ENCODE measurements at places on chromosomes 1 and 21.

- no peak for DNase-seq
Measured at GRCh38 chr1:198467342-198467741, 73.1 kb downstream of the ATP6V1G3 start.

DNA sequence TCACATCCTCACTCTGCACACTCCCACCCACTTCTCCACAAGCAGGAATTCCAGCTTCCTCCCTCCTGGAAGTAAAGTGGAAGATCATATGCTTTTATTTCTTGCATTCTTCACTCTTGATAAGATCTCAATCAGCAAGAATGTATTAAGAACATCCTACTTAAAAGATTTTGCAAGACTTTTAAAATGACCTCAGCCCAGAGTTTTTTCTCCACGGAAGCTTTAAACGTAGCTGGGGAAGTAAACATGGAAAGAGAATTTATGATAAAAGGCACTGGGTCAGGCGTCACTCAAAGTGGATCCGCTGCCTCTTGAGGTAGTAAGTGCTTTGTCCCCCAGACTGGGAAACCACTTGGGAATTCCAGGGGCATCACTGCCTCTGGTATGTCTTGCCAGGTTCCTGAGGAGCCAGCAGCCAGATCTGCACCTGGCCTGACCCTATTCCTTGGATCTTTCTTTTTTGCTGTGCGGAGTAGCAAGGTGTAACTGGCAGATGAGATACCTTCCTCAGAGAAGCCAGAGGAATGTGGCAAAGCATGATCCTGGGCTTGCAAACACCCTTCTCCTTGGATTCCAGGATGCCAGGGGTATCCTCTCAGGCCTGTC, 33.9 kb downstream of the CDK18 start:
- DNase-seq = no peak

DNA sequence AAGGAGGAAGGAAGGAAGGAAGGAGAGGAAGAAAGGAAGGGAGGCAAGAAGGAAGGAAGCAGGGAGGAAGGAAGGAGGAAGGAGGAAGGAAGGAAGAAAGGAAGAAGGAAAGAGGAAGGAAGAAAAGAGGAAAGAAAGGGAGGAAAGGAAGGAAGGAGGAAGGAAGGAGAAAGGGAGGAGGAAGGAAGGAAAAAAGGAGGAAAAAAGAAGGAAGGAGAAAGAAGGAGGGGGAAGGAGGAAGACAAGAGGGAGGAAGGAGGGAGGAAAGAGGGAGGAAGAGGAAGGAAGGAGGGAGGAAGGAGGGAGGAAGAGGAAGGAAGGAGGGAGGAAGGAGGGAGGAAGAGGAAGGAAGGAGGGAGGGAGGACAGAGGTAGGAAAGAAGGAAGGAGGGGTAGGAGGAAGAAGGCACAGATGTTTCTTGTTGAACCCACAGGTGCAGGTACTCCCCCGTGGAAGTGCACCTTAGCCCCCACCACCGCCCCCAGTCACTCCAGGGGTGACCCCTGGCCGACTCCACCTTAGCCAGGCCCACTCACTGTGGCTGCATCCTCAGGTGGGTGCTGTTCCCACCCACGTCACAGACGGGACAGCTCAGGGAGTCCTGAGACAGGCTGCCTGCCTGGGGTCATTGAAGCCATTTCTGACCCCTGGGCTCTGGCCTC, 57.9 kb upstream of the TTC34 start:
- DNase-seq = no peak

GRCh38 chr21:27129215-27129614, 162.3 kb upstream of the ADAMTS5 start:
- no peak for DNase-seq

- DNase-seq = no peak
Measured at GRCh38 chr1:216532251-216532798, 109.1 kb upstream of the USH2A start.

GRCh38 chr1:184300446-184300845, 86.4 kb upstream of the C1orf21 start:
- no peak for DNase-seq

GRCh38 chr1:247840818-247841217, 878 bp downstream of the OR11L1 start:
- DNase-seq = no peak

DNA sequence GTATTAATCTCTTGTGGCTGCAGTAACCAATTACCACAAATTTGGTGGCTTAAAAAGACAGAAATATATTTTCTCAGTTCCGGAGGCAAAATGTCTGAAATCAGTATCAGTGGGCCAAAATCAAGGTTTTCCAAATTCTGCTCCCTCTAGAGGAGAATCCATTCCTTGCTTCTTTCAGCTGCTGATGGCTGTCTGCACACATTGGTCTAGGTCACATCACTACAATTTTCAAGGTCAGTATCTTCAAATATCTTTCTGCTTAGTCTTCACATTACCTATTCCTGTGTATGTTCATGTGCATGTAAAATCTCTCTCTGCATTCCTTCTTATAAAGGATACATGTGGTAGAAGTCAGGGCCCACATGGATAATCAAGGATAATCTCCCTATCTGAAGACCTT, 999.4 kb downstream of the KCNT2 start:
- no peak for DNase-seq

DNA sequence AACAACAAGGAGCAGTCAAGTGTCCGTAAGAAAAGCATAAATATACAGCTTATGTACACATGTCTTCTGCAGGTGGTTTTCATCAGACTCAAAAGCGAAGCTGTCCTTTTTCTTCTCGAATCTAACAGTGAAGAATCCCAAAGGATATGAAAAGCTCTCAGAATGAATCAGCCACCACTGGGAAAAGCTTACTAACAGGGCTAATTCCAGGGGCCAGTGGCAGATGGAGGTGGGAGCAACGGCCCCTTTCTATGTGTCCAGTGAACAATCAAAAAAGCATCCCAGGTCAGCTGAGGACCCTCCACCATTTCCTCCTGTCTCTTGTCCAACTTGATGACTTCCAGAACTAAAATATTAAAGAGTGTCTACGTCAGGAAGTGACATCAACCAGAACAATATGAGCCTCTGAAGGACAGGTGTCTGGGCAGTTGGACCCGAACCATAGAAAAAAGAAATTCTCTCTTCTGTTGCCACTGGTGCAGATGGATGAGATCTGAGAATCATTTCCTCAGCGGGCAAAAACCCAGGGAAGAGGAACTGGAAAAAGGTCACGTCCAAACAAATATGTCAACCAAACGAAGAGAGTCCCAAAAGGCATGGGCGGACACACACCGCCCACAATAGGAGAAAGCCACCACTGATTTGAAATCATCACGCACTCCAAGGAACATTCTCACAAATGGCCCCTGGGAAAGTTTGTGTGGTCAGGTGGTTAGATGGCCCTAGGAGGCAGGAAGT, 70.4 kb upstream of the TIAM1 start:
- no peak for DNase-seq

- DNase-seq = no peak
Measured at GRCh38 chr1:202568410-202568809, 141.8 kb downstream of the SYT2 start.

- no peak for DNase-seq
Measured at GRCh38 chr1:230900984-230901383, 32.7 kb upstream of the C1orf198 start.

GRCh38 chr21:35525443-35525842, 476.3 kb upstream of the RUNX1 start:
- DNase-seq = no peak

GRCh38 chr1:80989455-80989854, 811.3 kb upstream of the ADGRL2 start:
- no peak for DNase-seq

GRCh38 chr1:229991104-229991513, 75.9 kb upstream of the GALNT2 start:
- DNase-seq = no peak

DNA sequence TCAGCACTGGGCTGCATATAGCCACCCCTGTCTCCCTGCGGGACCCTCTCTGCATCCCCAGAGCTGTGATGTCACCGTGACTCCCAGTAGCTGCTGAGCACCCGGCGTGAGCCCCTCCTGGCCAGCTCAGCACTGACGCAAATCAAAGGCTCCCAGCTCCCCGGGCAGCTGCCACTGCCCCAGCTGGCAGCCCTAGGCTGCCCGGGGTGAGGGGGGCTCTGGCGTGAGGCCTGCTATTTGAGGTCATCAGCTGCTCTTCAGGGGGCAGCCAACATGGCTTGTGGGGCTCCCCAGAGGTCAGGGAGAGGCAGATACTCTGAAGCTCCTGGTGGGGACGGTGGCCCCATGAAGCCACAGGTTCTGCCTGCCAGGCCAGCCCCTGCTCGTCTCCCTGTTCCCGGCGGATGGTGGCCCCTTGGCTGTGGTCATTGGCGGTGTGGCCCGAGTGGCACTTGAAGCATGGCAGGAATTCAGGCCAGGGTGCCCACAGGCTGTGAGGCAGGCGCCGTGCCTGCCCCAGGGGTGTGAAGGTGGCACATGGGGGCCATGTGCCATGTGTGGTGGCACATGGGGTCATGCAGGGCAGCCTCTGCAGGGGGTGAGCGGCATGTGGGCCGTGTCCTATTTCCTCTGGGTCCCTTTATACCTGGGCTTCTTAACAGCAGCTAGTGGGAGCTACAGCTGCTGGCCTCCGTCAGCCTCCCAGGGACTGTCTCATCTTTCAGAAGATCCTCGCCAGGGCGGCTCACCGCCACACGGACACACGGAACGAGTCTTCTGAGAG, 85.4 kb downstream of the SIK1 start:
- DNase-seq = no peak

DNA sequence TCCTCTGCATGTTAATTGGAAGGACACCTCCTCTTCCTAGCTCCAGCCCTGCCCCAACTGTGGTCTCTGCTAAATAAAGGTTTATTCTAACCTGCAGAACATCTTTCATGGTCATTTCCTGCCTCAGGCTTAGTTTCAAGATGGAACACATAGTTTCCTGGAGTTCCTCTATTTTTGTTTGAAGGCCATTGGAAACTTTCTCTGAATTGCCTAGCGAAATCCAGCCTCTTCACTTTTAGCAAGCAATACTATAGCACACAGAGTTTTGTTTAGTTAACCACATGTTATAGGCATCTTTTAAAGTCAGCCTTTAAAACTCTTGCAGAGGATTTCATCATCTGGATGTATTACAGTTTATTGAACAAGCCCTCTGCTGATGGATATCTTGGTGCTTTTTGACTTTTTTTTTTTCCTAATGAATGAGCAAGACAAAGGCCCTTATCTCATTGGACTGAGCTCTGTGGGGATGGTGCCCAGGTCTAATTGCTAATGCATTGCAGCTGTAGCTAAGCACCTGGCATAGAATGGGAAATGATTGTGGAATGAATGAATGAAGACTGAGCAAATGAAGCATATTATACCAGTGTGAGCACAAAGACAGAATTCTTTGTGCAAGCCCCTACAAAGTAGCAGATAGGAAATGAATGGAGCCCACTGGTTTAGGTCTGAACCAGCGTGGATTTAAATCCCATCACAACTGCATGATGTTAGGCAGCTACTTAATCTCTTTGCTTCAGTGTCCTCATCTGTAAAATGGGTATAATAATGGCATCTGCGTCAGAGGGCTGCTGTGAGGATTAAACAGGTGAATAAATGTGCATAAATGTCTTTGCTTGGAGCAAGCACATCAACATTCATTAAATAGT, 641 bp upstream of the CFAP107 start:
- no peak for DNase-seq

DNA sequence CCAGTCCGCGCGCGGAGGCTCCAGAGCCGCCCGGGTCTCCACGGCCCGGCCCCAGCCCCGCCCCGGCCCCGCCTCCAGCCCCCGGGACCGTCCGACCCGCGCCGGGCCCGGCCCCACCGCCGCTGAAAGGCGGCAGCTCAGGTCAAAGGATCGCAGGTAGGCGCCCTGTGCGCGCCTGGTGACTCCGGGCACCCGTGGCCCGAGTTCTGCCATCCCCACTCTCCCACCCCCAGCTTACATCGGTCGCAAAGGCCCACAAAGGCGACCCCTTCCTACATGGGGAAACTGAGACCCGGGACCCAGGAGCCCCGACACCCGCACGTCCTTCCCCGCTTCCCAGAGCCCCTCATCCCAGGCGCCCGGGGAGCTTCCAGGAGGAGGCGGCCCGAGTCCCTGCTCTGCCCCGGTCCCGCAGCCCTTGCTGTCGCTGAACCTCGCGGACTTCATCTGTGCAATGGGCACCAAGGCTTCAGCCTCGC, at the start of gene TMEM200B:
Gene TMEM200B (minus strand): TSS at position 17 of the 479 bp plus-strand sequence. CDS start 2,075 bp downstream, outside the sequence.
- peak; percentile 44 for DNase-seq

- DNase-seq = no peak
Measured at GRCh38 chr1:179786815-179787685, 44.0 kb downstream of the FAM163A start.

DNA sequence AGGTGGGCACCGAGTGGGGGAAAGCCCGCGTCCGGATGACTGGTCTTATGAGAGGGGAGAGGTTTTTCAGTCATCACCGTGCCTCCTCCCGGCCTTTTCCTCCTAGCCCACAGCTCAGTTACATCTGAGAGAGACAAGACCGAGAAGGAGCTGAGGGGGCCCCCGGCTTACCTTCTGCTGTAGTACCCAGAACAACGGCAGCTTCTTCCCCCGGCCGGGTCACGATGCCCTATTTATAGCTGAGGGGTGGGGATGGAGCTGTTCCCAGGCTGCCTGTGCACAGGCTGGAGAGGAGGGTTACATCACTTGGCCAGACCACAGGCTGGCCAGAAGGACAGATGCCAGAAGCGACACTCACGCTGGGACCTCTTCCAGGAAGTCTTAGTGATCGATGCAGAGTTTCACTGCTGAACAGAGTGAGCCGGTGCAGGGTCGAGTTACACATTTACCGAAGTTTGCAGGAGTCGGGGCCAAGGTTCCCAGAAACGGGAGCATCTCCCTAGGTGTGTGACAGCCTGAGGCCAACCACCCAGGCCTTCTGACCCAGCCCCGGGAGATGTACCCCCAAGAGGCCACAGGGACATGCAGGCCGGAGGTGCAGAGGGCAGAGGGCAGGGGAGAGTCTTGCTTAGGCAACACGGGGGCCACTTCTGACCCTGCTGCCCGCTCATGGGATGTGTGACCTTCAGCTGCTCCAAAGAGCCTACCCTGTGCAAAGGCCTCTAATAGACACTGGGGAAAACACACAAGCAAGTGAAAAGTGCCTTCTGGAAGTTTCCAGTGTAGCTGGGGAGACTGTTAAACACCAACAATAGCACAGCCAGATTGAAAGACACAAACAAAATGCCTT, at the start of gene AGT:
Gene AGT (minus strand): TSS at position 208 of the 850 bp plus-strand sequence. CDS start 3,299 bp downstream, outside the sequence.
- no peak for DNase-seq

GRCh38 chr1:232676307-232676706, 46.4 kb upstream of the SIPA1L2 start:
- no peak for DNase-seq

- no peak for DNase-seq
Measured at GRCh38 chr1:98287626-98288025, 366.8 kb upstream of the DPYD start.

DNA sequence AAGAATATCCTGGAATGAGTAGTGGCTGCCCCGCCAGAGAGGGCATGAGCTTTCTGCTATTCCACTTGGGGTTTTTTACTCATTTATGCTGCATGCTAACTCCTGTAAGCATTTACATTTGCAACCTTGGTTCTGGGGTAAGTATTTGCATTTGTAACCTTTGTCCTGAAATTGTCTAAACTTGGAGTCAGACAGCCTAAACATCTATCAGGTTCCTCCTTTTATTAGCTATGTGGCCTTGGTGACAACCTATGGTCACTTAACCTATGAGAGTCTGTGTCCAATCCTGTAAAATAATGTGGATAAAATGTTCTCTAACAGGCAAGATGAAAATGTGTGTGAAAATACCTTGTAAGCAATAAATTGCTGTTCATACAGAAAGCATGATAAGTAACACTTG, 8.9 kb upstream of the ZMYM4 start:
- no peak for DNase-seq

- no peak for DNase-seq
Measured at GRCh38 chr1:54487571-54488050, 60.4 kb upstream of the ACOT11 start.
